CD8-positive, alpha-beta memory T cell (primary cell): ENCODE measurements at places on chromosomes 2 and 18. TPM values are rescaled to one million over a fixed set of nuclear protein-coding genes. Genes with fewer than 3 reads are reported as not detected.

Gene AGAP1
- 1.2 TPM for polyA plus RNA-seq

Gene ERBB4
- polyA plus RNA-seq: not detected

Gene AKAIN1
- polyA plus RNA-seq: not detected

Gene KIAA2012
- polyA plus RNA-seq: not detected

Gene GRHL1
- polyA plus RNA-seq: 0.12 TPM

Gene ALPI
- polyA plus RNA-seq: not detected

Gene ANKRD23
- 0.47 TPM for polyA plus RNA-seq

Gene TBR1
- polyA plus RNA-seq: not detected

GRCh38 chr18:66874812-66875474, 271.1 kb upstream of the CDH19 start:
- H3K36me3 ChIP-seq: no peaks in the 10 kb centered on the region
- H3K4me1 ChIP-seq: no peaks in the 10 kb centered on the region

- H3K36me3 ChIP-seq: no peaks in the 10 kb centered on the region
- DNase-seq: no peak
- H3K4me1 ChIP-seq: peaks cover 8% of the 10 kb centered on the region
- H3K27me3 ChIP-seq: no peaks in the 10 kb centered on the region
- H3K4me3 ChIP-seq: no peak overlapping the region
- no peak overlapping the region for H3K27ac ChIP-seq
These were observed 86.3 kb downstream of the PLB1 start for GRCh38 chr2:28582152-28582551.

- no peak overlapping the region for H3K4me3 ChIP-seq
- no peaks in the 10 kb centered on the region for H3K27me3 ChIP-seq
- no peak for DNase-seq
These were observed 95.6 kb downstream of the TWIST2 start for GRCh38 chr2:238943338-238944067.

DNA sequence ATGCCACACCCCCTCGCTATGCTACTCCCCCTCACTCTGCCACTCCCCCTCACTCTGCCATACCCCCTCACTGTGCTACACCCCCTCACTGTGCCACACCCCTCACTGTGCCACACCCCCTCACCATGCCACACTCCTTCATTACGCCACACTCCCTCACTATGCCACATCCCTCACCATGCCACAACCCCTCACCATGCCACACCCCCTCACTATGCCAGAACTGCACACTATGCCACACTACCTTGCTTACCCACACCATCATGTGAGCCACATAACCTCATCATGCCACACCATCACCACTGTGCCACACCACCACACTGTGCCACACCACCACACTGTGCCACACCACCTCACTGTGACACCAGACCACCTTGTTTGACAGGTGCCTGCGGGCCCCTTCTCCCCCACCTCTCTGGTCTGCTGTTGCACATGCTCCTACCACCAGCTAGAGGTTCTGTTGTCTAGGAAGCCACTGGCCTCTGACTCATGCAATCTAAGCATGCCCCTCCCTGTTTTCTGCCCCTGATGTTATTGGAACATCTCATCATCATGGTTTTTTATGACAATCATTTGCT, 22.0 kb downstream of the MARCHF4 start:
- H3K36me3 ChIP-seq: no peaks in the 10 kb centered on the region
- H3K4me1 ChIP-seq: peaks cover 73% of the 10 kb centered on the region
- H3K27ac ChIP-seq: no peak overlapping the region
- no peak overlapping the region for H3K4me3 ChIP-seq
- DNase-seq: peak; percentile 57
- H3K27me3 ChIP-seq: no peaks in the 10 kb centered on the region

GRCh38 chr2:127359520-127359919, 28.3 kb downstream of the MAP3K2 start:
- H3K4me3 ChIP-seq: no peak overlapping the region
- no peaks in the 10 kb centered on the region for H3K27me3 ChIP-seq
- H3K4me1 ChIP-seq: peaks cover 20% of the 10 kb centered on the region

DNA sequence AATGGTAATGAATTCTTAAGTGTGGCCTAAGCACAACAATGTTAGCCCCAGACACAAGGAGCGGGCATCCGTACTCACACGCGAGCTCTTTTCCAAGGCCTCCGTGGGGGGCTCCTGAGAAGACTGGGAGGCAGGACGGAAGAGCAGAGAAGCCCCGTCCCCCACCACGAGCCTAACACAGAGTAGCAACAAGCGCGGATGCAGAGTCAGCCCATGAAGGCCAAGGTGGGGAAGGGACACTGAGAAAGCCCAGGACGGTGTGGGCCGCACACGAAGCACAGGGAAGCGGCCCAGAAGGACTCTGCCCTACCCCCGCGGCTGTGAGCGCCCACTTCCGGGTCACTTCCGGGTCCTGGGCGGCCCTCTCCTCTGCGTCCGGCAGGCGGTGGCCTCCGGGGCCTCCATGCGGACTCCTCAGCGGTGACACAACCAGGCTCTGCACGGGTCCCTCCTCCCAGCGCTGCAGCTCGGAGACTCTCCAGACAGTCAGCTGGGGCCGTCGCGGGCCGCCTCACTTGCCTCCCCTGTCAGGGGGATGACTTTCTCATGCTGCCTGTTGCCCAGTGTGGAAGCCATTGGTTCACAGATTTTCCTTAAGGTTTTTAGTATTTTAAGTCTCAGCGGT, 151.5 kb downstream of the MTCL1 start:
- H3K36me3 ChIP-seq: no peaks in the 10 kb centered on the region
- H3K4me1 ChIP-seq: no peaks in the 10 kb centered on the region
- H3K27me3 ChIP-seq: no peaks in the 10 kb centered on the region
- no peak for DNase-seq

- H3K27me3 ChIP-seq: peaks cover 3% of the 10 kb centered on the region
- H3K4me3 ChIP-seq: no peak overlapping the region
- no peaks in the 10 kb centered on the region for H3K36me3 ChIP-seq
- no peaks in the 10 kb centered on the region for H3K4me1 ChIP-seq
- H3K27ac ChIP-seq: no peak overlapping the region
These were observed 211.0 kb upstream of the SIX2 start for GRCh38 chr2:45220227-45220626.

DNA sequence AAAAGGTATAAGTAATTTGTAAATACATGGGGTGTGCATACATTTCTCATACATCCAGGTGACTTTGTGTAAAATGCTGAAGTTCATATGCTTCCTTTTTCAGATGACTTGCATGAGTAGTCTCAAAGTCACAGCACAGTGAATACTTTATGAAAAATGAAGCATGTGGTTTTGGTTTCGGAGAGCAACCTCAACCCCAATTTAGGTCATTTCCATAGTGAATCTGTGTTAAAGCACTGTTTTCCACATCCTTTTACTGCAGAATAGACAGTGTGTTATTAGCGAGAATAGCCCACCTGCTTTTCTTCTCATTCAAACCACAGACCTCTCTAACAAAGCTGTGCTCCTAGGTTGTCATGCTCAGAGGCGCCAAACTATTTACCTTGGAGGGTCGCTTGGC, 204.4 kb upstream of the RASGRP3 start:
- no peaks in the 10 kb centered on the region for H3K36me3 ChIP-seq
- no peak overlapping the region for H3K4me3 ChIP-seq
- H3K4me1 ChIP-seq: no peaks in the 10 kb centered on the region
- H3K27ac ChIP-seq: peak overlapping the region; percentile 14
- H3K27me3 ChIP-seq: no peaks in the 10 kb centered on the region

GRCh38 chr18:58195278-58195765, 151.3 kb downstream of the NEDD4L start:
- DNase-seq: no peak
- no peak overlapping the region for H3K27ac ChIP-seq
- peak overlapping the region; percentile 49 for H3K4me3 ChIP-seq
- H3K27me3 ChIP-seq: no peaks in the 10 kb centered on the region
- H3K36me3 ChIP-seq: no peaks in the 10 kb centered on the region
- H3K4me1 ChIP-seq: peaks cover 15% of the 10 kb centered on the region

DNA sequence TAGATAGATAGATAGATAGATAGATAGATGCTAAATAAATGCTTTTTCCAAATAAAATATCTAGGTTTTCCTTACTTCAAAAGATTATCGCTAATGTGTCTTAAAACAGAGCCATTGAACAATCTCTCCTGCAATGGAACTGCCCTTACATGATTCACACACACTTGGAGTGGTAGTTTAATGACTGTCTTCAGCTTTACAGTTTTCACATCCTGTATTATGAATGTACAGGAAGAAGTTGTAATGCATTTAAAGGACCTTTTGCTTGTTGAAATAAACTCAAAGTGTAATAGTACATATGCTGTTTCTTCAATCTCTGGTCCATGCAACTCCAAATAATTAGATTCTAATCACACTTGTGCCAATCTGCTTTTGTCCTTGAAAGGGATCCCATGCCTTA, 797.6 kb upstream of the CDH2 start:
- no peak overlapping the region for H3K4me3 ChIP-seq
- no peaks in the 10 kb centered on the region for H3K36me3 ChIP-seq
- H3K27me3 ChIP-seq: no peaks in the 10 kb centered on the region
- no peak for DNase-seq
- H3K4me1 ChIP-seq: no peaks in the 10 kb centered on the region

DNA sequence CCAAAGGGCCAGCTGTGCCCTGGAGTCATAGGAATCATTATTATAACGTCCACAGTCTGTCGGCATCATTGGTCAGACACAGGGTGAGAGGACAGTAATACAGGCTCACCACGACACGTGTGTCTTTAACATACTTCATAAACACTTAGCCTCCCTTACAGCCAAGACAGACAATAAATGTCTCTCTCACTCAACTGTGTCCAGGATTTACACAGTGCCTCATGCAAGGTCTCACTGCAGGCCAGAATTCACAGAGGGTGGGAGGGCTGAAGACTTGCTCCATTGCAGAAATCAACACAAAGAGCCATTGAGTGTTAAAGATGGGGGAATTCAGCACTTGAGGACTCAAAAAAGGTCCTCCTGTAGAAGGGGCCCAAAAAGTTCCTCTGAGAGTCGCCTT, 210.5 kb downstream of the BCL2 start:
- H3K27ac ChIP-seq: no peak overlapping the region
- no peak for DNase-seq
- no peaks in the 10 kb centered on the region for H3K36me3 ChIP-seq
- peaks cover 5% of the 10 kb centered on the region for H3K4me1 ChIP-seq
- no peak overlapping the region for H3K4me3 ChIP-seq

DNA sequence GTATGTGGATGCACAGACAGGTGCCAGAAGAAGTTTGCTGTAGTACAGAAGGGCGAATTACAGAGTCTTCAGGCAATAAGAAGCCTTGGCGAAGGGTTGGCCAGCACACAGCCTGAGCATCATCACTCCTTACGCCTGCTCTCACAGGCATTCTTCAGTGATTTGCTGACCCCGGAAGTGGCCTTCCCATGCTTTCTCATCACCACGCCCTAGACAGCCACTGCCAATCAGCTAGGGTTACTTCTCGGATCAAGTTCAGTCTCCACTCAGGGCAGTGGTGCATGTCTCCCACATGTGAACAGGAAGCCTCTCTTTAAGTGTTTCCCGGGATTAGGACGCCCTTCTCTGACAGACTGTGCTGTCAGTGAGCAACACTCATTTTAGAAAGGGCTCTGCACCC, 81.8 kb downstream of the C1QL2 start:
- no peak overlapping the region for H3K27ac ChIP-seq
- no peak overlapping the region for H3K4me3 ChIP-seq
- H3K27me3 ChIP-seq: no peaks in the 10 kb centered on the region
- DNase-seq: no peak

- no peak overlapping the region for H3K4me3 ChIP-seq
- no peak for DNase-seq
- H3K27me3 ChIP-seq: no peaks in the 10 kb centered on the region
- no peak overlapping the region for H3K27ac ChIP-seq
These were observed 65.6 kb downstream of the ATP8B1 start for GRCh38 chr18:57737400-57738060.

DNA sequence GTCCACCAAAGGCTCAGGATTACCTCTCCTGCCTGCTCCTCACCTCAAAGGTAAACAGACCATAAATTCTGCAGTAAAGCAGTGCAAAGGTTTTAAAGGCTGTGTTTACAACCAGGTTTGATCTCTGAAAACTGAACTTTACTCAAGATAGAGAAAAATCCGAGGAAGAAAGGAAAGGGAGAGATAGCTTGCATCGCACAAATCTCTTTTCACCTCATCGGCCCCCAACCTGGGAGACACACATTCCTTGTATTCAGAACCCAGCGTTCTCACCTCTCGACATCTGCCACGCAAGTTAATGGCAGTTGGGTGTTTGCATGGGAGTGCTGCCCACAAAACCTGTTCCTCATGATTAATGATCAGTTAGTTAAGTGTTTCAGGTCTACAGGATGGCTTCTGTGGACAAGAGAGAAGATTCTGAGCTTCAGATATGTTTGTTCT, 72.6 kb downstream of the GATA6 start:
- H3K4me3 ChIP-seq: no peak overlapping the region
- H3K27ac ChIP-seq: no peak overlapping the region
- no peaks in the 10 kb centered on the region for H3K36me3 ChIP-seq
- DNase-seq: no peak

- DNase-seq: no peak
- no peak overlapping the region for H3K4me3 ChIP-seq
- H3K36me3 ChIP-seq: no peaks in the 10 kb centered on the region
- H3K27me3 ChIP-seq: no peaks in the 10 kb centered on the region
These were observed 124.9 kb downstream of the PRKCE start for GRCh38 chr2:45776160-45776955.

GRCh38 chr2:156592809-156593593, 156.8 kb downstream of the GPD2 start:
- DNase-seq: no peak
- H3K4me1 ChIP-seq: no peaks in the 10 kb centered on the region
- no peaks in the 10 kb centered on the region for H3K36me3 ChIP-seq
- no peaks in the 10 kb centered on the region for H3K27me3 ChIP-seq
- H3K27ac ChIP-seq: no peak overlapping the region

- H3K36me3 ChIP-seq: peaks cover 4% of the 10 kb centered on the region
- peak overlapping the region; percentile 96 for H3K27ac ChIP-seq
- peak; percentile 42 for DNase-seq
- H3K27me3 ChIP-seq: no peaks in the 10 kb centered on the region
- H3K4me1 ChIP-seq: peaks cover 55% of the 10 kb centered on the region
These were observed 954 bp downstream of the CCNT2 start for GRCh38 chr2:134919341-134920210.

DNA sequence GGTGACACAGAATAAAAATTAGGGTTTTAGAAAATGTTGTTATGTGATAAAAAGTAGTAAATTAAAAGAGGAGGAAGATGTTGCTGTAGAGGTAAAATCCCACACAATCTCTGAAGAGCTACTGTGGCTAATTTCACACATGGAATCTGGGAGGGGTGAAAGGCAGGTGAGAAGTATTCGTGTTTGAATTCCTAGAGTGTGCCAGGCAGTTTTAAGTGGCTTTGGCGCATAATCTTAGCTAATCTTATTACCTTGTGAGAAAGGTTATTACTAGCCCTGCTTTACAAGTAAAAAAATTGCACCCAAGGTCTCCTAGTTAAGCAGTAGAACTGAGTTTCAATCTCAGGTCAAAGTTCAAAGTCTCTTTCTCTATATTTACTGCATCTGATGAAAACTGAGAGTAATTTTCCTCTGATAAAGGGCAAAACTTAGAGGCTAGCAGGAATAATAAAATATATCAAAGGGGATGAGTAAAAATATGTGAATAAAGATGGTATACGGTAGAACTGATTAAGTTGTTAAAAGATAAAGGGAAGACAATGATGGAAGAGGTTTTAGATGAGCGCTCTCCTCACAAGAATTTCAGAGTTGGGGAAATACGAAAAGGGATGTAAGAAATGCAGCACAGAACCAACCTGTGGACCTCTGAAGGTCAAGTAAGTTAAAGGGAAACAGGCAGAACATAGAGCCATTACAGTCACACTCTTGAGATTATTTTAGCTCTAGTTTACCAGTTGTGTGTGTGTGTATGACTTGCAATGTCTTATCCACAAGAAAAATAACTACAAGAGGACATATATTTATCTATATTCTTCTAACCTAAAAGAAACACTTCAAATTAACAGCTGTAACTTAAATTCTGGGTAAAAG, 34.8 kb downstream of the GAREM1 start:
- no peak overlapping the region for H3K27ac ChIP-seq
- H3K4me3 ChIP-seq: no peak overlapping the region
- DNase-seq: no peak
- H3K36me3 ChIP-seq: no peaks in the 10 kb centered on the region
- H3K4me1 ChIP-seq: no peaks in the 10 kb centered on the region
